Neural progenitor cell (in vitro differentiated cells): ENCODE measurements at places on chromosomes 7 and 10.

DNA sequence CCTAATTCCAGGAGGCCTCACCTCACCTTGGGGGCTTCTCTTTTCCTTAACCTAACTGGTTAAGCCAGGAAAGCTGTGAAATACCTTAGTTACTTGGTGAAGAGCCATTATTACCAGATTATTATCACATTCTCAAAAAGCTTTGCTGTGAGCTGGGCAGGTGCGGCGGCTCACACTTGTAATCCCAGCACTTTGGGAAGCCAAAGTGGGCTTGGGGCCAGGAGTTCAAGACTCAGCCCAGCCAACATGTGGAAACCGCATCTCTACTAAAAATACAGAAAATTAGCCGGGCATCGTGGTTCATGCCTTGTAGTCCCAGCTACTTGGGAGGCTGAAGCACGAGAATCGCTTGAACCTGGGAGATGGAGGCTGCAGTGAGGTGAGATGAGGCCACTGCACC is 102.4 kb upstream of the KLF6 start:
- DNase-seq: no peak

DNA sequence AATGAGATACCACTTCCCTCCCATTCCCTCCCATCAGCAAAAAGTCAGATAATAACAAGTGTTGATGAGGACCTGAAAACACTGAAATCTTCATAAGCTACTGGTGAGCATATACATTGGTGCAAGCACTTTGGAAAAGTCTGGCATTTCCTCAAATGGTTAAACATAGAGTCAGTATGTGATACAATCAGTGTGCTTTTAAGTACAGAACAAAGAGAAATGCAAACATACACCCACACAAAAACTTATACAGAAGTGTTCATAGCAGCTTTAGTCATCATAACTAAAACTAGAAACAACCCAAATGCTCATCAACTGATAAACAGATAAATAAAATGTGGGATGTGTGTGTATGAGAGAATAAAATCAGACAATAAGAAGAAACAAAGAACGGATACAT is 261.9 kb downstream of the ELMO1 start:
- no peak for DNase-seq

GRCh38 chr10:100579261-100580090 is 43.7 kb downstream of the HIF1AN start:
- no peak for DNase-seq

DNA sequence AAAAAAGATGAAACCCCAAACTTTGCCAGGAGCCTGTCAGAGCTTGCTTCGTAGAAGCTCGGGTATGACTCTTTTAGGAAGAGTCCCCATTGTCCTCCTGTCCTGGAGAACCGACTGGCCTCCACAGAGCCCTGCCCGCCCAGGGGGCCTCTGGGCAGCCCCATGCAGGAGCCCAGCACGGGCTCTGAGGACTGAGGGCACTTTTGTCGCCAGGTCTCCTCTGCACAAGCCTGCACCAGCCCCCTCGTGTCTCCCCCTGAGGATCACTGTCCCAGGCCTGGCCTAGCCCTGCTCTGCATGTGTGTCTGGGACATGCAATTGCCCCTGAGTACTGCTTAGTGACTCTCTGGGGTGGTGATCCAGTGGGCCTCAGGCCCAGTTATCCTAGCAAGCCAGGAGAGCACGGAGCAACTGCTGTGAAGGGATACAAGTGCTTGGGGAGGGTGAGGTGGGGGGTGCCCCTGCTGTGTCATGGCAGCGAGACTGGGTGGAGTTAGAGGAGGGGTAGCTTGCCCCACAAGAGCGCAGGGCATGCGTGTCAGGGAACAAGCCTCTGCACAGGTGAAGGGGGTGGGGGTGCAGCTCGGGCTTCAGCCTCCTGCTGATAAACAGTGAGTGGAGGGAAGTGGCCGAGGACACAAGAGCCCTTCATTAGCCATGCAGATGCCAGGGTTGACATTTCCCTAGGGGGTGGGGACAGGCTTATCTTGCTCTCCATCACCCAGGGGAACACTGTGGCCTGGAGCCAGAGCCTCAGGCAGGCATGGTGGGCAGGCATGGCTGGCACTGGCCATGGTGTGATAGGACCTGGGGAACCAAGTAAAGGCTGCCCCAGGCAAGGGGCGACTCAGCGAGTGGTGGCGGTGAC is 143.4 kb downstream of the C10orf105 start:
- no peak for DNase-seq

DNA sequence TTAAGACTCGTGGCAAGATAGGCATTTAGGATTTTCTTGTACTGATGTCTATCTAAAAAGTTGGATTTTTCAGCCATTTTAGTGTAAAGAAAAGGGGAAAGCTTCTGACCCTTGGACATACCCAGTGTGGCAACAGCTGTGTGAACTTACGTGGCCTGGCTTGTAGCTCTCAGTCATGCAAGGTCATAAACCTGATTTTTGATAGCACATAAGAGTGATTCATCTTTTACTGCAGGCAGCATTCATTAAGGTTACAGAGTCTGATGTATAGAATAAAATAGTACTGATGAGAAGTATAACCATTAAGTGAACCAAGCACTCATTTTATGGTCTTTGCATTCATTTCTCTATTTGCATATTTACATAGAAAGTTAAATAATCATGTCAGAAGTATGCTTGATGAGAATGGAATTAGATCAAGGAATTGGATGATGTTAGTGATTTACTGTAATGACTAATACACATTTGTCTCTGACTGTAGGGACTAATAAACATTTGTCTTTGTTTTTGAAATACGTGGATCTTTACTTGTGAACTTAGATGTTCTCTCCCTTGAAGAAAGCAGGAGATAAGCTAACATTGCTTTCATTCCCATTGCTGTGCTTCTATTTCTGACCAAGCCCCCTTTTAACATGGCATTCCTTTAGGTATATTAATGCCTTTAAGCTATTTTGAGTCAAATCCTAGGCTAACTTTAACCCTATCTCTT is 88.2 kb downstream of the GSDME start:
- DNase-seq: no peak
